Sigmoid colon (tissue), 7 donors: ENCODE measurements at places on chromosomes 11 and 22. TPM values are rescaled to one million over a fixed set of nuclear protein-coding genes. Genes with fewer than 3 reads are reported as not detected.
A peak's percentile ranks its signal among the peaks of the same experiment; 100 is the strongest.

DNA sequence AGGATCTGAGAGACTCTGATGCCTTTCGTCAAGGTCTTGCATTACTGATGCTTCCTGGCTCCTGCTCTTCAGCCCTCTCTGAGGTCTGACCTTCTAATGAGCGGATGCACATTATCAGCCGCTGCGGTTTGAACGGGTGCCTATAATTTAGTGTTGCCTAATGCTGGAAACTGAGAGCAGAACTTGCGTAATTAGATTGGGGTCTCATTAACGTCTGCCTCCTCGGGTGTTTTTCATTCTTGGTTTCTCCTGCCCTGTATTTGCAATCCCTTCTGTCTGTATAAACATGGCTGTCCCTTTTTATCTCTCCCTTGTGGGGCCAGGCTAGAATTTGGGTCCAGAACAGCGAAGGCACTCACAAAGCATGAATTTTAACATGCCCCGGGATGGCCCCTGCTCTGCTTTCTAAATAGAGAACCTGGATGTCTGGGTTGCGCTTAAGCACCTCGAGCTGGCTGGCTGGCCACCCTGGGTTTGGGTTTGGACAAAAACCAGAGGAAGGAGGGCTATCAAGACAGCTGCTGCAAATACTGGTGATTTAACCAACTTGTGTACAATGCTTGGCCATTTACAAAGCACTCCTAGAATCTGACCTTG, 118.6 kb downstream of the TIMP3 start:
- peak; percentile 84 for DNase-seq

DNA sequence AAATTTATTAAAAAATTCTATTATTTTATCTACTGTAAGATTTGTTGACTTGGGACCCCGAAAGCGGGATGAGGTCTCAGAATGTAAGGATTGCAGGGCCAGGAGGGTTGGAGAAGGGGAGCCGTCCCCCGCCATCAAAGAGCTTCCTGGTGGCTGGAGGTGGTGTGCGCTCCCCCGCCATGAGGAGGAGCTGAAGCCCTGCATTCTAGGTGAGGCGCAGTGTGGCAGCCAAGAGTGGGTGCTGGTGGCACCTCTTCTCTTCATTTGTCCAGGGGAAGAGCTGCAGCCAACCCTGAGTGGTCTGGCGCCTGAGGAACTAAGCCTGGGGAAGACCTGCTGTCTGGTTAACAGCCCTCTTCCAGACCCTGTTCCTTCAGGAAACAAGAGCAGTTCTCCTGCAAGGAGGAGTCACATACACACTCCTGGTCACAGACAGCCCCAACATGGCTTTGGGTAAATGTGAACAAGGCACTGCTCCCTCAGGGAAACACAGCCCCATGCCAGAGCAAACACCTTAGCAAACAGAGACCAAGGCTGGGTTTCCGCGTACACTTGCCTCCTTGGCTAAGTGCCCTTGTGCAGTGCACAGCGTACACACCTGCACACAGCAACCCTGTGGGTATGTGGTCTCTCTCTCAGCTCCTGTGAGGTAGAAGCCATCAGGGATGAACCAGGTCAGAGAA, 17.3 kb downstream of the RTN4RL2 start:
- no peak for DNase-seq

Gene DLG2
- 8.2 TPM for total RNA-seq

GRCh38 chr11:73784080-73784634, 3.5 kb upstream of the MRPL48 start:
- DNase-seq, result no peak

DNA sequence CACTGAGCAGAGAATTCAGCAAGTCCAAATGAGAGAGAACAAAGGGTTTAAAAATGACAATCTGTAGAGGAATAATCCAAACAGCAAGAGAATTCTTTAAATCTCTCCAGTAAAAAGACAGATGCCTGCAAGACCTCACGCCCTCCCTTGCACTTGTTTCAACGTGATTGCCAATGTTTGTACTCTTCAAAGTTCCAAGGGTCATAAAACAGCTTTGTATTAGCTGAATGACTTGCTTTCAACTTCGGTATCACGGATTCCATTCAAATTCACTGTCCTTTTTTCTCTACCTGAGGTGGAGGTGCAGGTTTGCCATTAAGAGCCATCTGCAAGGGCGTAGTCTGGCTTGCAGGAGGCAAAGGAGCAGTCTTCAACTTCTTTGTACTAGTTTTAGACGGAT, 41.1 kb upstream of the CHRNA10 start:
- DNase-seq, result no peak
